Pulmonary artery endothelial cell (primary cell): ENCODE measurements at places on chromosomes 2 and 18. TPM values are rescaled to one million over a fixed set of nuclear protein-coding genes. Genes with fewer than 3 reads are reported as not detected.

DNA sequence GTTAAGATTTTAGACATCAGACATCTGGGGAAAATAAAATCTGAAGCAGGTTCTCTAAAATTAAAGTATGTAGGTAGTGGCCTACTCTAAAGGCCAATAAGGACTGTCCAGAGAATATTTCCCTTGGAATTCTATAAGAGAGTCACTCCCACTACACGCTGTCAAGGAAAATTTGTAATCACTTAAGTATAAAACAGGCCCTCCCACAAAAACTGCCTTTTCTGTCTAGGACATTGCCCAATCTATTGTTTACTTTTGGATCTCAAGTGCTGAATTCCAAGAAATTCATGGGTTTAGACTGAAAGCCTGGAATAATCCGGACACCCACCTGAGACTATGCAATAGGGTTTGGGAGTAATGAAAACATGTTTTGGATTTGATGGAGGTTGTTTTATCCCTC is 1.7 kb upstream of the SRBD1 start:
- no peak for DNase-seq

DNA sequence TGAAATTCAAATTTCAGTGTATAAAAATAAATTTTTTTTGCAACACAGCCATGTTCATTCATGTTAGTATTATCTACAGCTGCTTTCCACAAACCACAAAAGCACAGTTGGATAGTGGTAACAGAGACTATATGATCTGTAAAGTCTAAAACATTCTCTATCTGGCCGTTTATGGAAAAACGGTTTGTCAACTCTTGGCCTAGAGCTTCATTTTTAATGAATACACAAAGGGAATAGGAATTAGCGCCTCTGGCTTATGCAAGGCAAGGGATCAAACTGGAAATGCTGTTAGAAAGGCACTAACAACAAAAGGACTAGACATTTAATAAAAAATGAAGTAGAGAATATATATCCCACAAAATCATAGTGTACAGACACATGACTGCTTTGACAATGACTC is 211.9 kb downstream of the EXOC6B start:
- DNase-seq, result no peak

DNA sequence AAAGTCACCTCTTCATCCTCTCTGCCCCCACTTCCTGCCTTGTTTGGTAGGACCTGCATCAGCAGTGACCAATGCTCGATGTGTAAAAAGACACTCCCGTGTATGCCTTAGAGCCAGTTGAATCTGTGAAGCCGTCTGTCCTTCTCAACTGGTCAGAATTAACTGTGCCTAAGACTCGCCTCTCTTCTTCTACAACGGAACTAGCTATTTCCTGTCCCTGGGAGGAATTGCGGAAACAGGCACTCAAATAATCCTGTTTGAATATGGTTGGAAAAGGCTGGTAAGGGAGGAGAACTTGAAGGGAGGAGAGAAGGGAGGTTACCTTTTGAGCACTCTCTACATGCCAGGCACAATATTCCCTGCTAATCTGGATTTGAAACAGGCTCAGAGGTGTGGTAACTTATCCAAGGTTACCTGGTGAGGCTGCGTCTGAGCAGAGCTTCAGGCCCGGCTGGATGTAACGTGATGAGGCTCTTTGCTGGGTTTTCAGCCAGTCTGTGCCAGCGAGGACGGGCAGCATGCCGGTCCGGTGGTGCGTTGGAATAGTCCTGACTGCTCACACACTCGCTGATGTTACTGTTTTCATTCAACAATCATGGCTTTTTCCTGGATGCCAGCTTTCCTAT is 127.0 kb downstream of the FAM168B start:
- no peak for DNase-seq

DNA sequence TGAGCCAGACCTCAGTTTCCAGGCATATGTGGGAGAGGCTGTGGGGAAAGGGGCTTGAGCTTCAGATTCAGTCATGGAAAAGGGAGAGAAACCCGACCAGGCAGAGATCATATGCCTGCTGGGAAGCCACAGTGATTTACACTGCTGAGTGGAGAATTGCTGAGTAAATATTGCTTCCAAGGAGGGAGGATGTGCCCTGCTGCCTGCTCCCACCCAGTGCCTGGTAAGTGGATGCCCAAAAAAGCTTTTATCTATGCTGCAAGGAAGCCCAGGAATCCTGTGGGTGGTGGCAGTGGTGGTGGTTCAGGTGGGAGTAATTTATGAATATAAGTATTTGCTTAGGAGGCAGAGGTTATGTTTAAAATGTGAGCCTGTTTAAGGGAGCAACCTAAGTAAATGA is 39.5 kb downstream of the INO80C start:
- no peak for DNase-seq

The RBFA gene
- 34.9 and 48.2 TPM in 2 replicates for total RNA-seq

The ANKRD30B gene
- total RNA-seq, result not detected in 2 replicates

DNA sequence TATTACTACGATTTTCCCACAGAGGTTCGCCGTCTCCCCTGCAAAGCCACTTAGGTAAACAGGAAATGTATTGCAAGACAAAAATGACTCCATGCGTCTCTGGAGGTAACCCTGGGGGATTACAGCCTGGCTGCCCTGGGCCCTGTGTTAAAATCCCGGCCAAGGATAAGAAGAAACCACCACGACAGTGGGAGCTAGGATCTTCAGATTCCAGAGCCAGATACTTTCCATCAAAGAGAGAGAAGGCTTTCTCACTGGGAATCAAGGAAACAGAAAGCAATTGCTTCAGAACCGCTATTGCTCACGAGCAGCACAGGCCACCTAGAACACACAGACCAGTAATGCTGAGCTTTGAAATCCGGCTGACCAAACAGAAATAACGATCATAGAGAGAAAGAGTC is 97.9 kb upstream of the ZNF516 start:
- DNase-seq, result no peak

- DNase-seq, result no peak
Observed at GRCh38 chr18:379681-380330, 112.0 kb upstream of the THOC1 start.

GRCh38 chr18:73279498-73279897 is 411.7 kb upstream of the NETO1 start:
- DNase-seq, result no peak

- no peak for DNase-seq
Observed at GRCh38 chr2:207621501-207622039, 3.6 kb downstream of the METTL21A start.

GRCh38 chr2:113337809-113338208 is 59.1 kb upstream of the PAX8 start:
- no peak for DNase-seq

The MROH2A gene
- not detected in 2 replicates for total RNA-seq

GRCh38 chr2:13135369-13135768 is 418.6 kb downstream of the TRIB2 start:
- DNase-seq, result no peak

- no peak for DNase-seq
Observed at GRCh38 chr2:100742277-100743254, 77.4 kb upstream of the NPAS2 start.

DNA sequence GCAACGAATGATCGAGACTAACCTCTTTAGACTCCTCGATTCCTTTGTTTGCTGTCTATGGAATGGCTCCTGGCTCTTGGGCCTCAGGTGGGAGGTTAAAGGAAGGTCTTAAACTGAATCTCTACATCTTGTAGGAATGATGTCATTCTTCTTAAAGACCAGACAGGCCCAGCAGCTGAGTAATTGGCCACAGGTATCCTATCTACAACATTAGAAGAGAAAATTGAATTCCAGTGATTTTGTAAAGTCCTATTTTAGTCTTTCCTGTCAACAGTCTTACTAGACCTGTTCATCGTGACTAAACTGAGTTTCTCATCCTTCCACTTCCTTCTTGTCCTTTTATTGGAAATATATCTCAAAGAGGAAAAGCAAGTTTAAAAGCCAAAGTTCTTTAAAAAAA is 274.8 kb downstream of the ALPK2 start:
- DNase-seq, result no peak

The GPBAR1 gene
- total RNA-seq, result 0.07 TPM in 2 replicates

The ITGA4 gene
- 1.6 and 9.3 TPM in 2 replicates for total RNA-seq
